ENCODE measurements at places on chromosomes 11 and 22. TPM values are rescaled to one million over a fixed set of nuclear protein-coding genes. Genes with fewer than 3 reads are reported as not detected.

DNA sequence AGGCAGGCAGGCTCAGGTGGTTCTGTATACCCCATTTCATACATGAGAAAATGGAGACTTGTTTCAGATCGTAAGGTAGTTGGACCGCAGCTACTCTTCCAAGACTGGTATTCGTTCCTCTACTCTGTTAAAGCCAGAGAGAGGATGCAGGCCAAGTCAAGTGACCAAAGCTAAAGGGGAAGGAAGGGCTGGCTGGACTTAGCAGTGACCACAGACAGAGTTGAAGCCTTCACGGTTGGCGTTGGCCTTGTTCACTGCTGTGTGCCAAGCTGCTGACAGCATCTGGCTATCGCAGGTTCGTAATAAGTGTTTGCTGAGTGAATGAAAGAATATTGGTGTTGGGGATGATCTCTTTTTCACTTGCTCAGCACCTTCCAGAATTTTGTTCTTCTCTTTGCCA, 64.2 kb downstream of the PTPRJ start:
- no peaks in the 10 kb centered on the region for H3K36me3 ChIP-seq
- no peak overlapping the region for H3K4me3 ChIP-seq
- no peak overlapping the region for H3K27ac ChIP-seq
- peaks cover 26% of the 10 kb centered on the region for H3K4me1 ChIP-seq
- no peaks in the 10 kb centered on the region for H3K27me3 ChIP-seq

DNA sequence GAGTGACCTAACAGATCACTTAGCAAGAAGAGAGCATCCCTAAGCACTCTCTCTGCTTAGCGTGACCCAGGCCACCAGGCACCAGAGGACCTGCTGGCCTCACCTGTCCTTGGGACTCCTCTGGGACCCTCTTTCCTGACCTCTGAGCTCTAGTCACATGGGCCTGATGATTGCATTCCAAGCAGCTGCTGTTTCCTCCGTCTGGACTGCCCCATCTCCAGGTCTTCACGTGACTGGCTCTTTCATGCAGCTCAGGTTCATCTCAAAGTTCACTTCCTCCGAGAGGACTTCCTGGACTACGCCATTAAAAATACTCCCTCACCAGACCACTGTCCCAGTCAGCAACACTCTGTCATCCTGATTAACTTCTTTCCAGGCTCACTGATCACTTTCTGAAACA, 2.9 kb downstream of the MMP20 start:
- no peak overlapping the region for H3K4me3 ChIP-seq
- H3K27ac ChIP-seq: no peak overlapping the region
- H3K4me1 ChIP-seq: no peaks in the 10 kb centered on the region
- DNase-seq: no peak
- no peaks in the 10 kb centered on the region for H3K36me3 ChIP-seq

DNA sequence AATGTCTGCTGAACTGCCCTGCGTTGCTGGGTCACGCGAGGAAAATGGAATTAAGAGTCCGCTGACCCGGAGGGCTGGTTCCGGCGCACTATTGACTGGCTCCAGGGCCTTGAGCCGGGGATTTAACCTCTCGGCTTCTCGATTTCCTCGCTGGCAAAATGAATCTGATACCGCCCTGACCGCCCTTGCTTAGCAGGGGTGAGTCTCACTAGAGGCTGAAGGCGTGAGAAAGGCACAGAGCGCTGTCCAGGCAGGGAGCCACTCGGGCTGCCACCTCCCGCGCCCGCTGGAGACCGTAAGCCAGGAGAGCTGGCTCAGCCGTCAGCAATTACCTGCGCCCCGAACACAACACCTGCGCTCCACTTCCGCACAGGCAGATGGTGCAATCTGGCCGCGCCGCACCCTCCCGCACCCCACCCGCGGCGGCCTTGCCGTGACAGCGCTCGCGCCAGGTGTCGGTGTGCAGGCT, 65.6 kb downstream of the BUD13 start:
- peak overlapping the region; percentile 24 for H3K4me3 ChIP-seq
- DNase-seq: peak; percentile 30
- H3K27ac ChIP-seq: no peak overlapping the region
- H3K27me3 ChIP-seq: peaks cover 52% of the 10 kb centered on the region
- no peaks in the 10 kb centered on the region for H3K36me3 ChIP-seq

GRCh38 chr22:22748297-22748743, 103.9 kb downstream of the GGTLC2 start:
- H3K27ac ChIP-seq: no peak overlapping the region
- no peak for DNase-seq
- H3K4me1 ChIP-seq: no peaks in the 10 kb centered on the region
- H3K27me3 ChIP-seq: peaks cover 17% of the 10 kb centered on the region

DNA sequence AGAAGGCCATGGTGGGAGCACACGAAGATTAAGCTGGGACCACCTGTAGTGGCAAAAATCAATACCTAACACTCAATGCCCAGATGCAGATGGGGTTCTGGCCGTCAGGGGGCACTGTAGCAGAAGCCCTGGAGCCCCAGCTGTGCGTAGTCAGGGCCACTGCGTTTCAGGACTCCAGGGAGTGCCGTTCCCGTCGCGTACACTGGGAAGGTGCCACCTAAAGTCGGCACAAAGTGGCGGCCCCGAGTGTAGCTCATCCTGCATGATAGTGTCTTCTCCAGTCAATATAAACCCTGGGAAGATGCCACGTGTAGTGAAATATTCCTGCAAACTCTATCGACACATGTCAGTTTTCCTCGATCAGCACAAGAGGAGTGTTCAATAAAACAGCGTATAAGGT, 123.8 kb upstream of the NTM start:
- no peak overlapping the region for H3K4me3 ChIP-seq
- no peak overlapping the region for H3K27ac ChIP-seq
- peaks cover 10% of the 10 kb centered on the region for H3K27me3 ChIP-seq

GRCh38 chr11:103637831-103638230, 398.6 kb upstream of the DDI1 start:
- no peaks in the 10 kb centered on the region for H3K27me3 ChIP-seq
- DNase-seq: no peak
- no peak overlapping the region for H3K4me3 ChIP-seq

DNA sequence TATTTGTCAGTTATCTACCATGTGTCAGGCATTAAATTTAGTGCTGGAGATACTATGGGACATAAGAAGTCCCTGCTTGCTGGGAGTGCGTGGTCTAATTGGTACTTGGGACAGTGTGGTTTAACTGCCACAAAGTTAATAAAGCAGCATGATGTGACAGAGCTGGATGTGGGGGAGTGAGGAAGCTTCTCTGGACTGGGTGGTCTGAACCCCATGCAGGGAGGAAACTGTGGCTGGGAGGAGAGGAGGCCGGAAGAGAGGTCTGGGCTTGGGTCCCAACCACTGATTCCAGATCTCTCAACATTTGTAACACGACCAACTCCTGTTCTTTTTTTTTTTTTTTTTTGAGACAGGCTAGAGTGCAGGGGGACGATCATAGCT, 37.1 kb downstream of the ST3GAL4 start:
- peaks cover 8% of the 10 kb centered on the region for H3K4me1 ChIP-seq
- H3K27me3 ChIP-seq: no peaks in the 10 kb centered on the region
- H3K4me3 ChIP-seq: no peak overlapping the region
- no peaks in the 10 kb centered on the region for H3K36me3 ChIP-seq
- DNase-seq: no peak

DNA sequence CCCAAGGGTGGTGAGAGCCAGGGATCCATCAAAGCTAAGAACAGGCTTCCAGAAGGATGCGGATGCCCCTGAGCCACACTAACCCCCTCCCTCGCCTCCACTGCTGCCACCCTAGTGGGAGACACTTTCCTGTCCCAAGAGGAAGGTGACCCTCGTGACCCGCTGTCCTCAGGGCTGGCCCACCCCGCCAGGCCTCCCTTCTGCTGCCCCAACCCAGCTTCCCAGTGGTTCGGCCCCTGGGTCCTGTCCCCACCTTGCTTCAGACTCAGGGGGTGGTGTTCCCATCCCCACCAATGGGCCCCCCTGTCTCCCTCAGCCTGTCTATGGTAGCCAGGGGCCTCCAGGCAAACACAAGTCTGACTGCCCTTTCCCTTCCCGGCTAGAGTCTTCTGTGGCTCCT, 6.5 kb upstream of the PICK1 start:
- H3K4me1 ChIP-seq: no peaks in the 10 kb centered on the region
- no peak overlapping the region for H3K27ac ChIP-seq
- H3K27me3 ChIP-seq: no peaks in the 10 kb centered on the region
- DNase-seq: no peak
- no peak overlapping the region for H3K4me3 ChIP-seq
- no peaks in the 10 kb centered on the region for H3K36me3 ChIP-seq

GRCh38 chr22:32531228-32531627, 56.6 kb downstream of the FBXO7 start:
- no peaks in the 10 kb centered on the region for H3K27me3 ChIP-seq
- H3K27ac ChIP-seq: no peak overlapping the region
- no peak overlapping the region for H3K4me3 ChIP-seq
- peaks cover 13% of the 10 kb centered on the region for H3K4me1 ChIP-seq
- no peak for DNase-seq

DNA sequence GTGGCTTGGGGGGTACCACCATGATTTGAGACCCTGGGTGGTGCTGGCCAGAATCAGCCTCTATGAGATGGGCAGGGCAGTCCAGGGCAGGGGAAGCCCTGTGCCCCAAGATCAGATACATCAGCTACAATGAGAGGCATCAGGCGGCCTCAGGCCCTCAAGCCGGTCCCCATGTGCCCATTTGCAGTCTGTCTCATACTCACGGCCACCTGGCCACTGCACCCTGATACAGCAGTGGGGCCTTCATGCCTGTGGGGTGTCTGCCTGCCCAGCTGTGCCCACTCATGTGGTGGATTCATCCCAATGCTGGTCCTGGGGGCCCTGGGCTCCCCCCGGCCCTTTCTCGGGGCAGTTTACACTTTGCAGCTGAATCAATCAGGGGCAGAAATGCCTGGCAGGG, 42.4 kb upstream of the KCNQ1OT1 start:
- H3K27me3 ChIP-seq: no peaks in the 10 kb centered on the region
- no peak for DNase-seq
- H3K36me3 ChIP-seq: no peaks in the 10 kb centered on the region
- peak overlapping the region; percentile 63 for H3K27ac ChIP-seq
- H3K4me1 ChIP-seq: peaks cover 23% of the 10 kb centered on the region

GRCh38 chr11:112643416-112643815, 317.8 kb upstream of the NCAM1 start:
- no peak overlapping the region for H3K27ac ChIP-seq
- H3K4me3 ChIP-seq: no peak overlapping the region
- DNase-seq: no peak
- H3K36me3 ChIP-seq: no peaks in the 10 kb centered on the region
- H3K27me3 ChIP-seq: no peaks in the 10 kb centered on the region

DNA sequence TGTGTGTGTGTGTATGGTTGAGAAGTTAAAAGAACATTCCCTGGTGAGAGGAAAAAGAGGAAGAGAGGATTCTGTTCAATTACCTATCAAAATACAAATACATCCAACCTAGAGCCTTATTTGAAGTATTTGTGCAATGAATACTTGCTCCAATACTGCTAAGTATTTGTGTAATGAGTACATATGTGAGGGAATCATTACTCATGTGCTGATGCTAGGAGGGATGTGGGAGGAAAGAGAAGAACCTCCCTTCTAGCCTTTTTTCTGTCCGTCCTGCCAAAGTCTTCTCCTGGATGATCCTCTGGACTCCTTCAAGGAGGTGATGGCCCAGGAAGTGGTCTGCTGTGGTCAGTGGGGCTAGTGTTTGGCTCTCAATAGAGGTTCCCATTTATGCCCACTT, 36.0 kb upstream of the ACCSL start:
- H3K4me3 ChIP-seq: no peak overlapping the region
- H3K36me3 ChIP-seq: no peaks in the 10 kb centered on the region
- H3K4me1 ChIP-seq: no peaks in the 10 kb centered on the region
- peaks cover 43% of the 10 kb centered on the region for H3K27me3 ChIP-seq
- H3K27ac ChIP-seq: no peak overlapping the region

GRCh38 chr11:66510271-66510989, at the start of gene BBS1:
Gene BBS1 (plus strand): TSS chr11:66510635. CDS start chr11:66510660, 25 bp downstream.
- H3K27ac ChIP-seq: no peak within 1 kb of the TSS
- H3K4me1 ChIP-seq: peaks cover 11% of the 10 kb centered on the region
- peak; percentile 79 for DNase-seq
- peak within 1 kb of the TSS; percentile 93 for H3K4me3 ChIP-seq
- no peaks in the 10 kb centered on the region for H3K27me3 ChIP-seq

GRCh38 chr11:59669611-59670009, 773 bp upstream of the PATL1 start:
- H3K27ac ChIP-seq: peak overlapping the region; percentile 88
- peaks cover 16% of the 10 kb centered on the region for H3K36me3 ChIP-seq
- peaks cover 25% of the 10 kb centered on the region for H3K4me1 ChIP-seq
- H3K4me3 ChIP-seq: peak overlapping the region; percentile 81
- H3K27me3 ChIP-seq: no peaks in the 10 kb centered on the region
- DNase-seq: peak; percentile 67

DNA sequence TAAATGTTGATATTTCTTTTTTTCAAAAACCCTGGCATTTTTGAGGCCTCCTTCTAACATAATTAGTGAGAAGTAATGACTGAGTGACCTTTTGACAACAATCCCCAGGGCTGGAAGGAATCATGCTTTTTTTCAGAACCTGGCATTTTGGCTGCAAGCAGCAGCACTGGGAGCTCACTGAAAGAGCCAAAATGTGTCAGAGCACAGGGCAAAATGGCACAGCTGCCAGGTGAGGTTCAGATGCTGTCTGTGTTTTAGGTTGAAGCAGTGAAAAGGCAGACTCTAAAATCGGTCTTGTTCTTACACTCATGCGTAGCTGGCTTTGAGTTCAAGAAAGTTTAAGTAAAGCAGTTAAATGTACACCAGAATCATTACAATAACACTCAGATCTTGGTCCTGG, 1063.8 kb downstream of the DLG2 start:
- H3K27me3 ChIP-seq: no peaks in the 10 kb centered on the region
- no peaks in the 10 kb centered on the region for H3K4me1 ChIP-seq
- no peaks in the 10 kb centered on the region for H3K36me3 ChIP-seq
- no peak overlapping the region for H3K27ac ChIP-seq

DNA sequence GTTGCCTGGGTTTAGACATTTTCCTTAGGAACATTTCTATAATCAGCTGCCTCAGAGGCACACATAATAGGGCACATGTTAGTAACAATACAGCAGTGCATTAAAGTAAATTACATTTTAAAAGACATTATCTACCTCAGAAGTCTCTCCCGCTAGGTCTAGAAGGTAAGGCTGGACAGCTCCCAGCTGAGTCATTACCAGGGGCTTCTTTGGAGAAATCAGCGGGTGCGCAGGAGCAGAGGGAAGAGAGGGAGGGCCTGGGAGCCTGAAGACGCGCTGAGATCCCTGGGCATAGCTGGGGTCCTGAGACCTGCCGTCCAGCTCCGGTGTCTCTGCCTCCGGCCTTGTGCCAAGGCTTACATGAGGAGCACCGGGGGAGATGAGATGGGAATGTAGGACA, 67.7 kb downstream of the TMPRSS5 start:
- H3K27ac ChIP-seq: no peak overlapping the region
- no peaks in the 10 kb centered on the region for H3K36me3 ChIP-seq
- H3K4me1 ChIP-seq: no peaks in the 10 kb centered on the region
- no peak for DNase-seq
- H3K27me3 ChIP-seq: peaks cover 63% of the 10 kb centered on the region

Gene KLHL35
- 11.1 TPM for total RNA-seq

Gene MUC2
- total RNA-seq: 0.04 TPM

Gene COX8A
- 547 TPM for total RNA-seq

Gene ENTHD1
- total RNA-seq: not detected

Gene CECR2
- not detected for total RNA-seq

Gene CLDN5
- total RNA-seq: not detected
